ENCODE measurements at places on chromosomes 2 and 18.

DNA sequence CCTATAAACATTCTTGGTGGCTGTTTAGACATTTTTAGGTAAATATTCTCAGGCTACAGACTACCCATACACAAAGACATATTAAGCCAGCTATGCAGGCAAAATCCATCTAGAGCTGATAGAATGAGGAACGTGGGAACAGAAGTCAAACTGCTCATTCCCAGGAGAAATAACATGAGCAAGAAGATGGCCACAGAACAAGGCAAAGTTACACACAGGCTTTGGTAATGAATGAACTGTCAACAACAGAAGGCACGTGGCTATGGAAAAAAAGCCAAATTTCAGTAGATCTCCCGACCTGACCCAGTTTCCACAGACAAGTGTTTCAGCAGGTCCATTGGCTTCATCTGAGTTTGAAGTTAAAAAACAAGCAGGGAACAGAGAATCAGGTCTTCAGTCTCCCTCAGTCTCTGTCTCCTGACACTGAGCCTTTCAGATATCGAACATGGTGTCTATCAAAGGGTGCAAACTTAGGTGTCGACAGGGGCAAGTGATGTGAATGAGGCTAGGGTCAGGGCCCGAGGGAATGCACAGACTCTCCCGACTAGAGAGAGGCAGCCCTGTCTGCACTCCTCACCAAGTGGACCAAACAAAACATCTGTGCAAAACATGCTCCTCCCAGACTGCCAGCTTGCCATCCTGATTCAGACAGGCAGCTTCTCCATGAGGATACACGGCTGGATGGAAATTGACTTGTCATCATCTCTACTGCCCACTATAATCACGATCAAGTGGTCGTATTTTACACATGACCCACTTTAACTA lies 25.9 kb downstream of the SIGLEC15 start:
- DNase-seq, result no peak

DNA sequence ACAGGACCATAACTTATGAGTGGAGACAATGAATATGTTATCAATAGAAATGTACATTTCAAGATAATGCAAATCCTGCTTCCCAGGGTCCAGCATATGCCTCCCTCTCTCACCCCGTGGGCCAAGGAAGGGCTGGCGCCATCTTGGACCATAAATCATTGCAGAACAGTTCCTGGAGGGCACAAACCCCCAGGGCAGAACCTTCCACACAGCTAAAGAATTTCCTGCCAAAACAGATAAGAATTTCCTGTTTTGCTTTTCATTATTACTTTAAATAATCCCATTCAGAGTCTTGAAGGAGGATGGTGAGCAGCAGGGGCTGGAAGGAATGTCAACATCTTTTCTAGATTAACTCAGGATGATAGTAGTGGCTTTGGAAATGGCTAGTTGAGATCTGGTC lies 53.7 kb downstream of the EHD3 start:
- no peak for DNase-seq

DNA sequence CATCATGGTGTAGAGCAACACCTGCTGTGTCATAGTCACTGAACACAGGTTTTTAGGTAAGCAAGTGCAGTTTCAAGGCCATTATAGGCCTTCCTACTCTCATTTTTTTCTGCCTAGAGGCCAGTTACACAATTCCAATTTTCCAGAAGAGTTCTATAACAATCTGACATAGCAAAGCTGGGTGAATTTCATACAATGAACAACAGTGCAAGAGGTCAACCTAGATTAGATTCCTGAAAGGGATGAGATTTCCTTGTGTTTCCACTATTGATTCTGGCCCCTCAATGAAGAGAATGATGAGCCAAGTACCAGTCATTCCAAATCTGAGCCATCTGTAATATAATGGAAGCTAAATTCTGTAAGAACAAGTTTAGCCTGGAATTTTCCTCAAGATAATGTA lies 15.3 kb upstream of the CD28 start:
- DNase-seq, result no peak

DNA sequence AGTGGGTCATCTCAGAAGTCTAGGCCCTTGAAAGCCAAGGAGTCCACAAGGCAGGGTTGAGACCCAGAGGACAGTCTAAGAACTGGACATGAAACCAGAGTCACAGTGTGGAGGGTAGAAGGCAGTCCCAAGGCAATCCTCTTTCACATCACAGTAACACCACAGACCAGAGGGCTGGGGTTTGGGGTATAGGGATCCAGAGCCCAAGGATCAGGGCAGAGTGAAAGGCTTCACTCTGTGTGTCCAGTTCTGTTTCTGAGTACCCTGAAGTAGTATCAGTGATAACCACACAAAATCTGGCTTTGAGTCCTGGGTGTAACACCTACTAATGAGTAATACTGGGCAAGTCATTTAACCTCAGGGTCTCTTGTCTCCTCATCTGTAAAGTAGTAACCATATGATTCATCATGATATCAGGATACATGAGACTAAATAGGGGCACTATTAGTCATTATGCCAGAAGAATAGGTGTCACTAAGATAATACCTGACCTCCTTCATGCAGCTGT lies 91.0 kb downstream of the ICA1L start:
- DNase-seq, result no peak

- no peak for DNase-seq
These were observed 6.0 kb upstream of the ANKRD29 start for GRCh38 chr18:23668731-23669130.

DNA sequence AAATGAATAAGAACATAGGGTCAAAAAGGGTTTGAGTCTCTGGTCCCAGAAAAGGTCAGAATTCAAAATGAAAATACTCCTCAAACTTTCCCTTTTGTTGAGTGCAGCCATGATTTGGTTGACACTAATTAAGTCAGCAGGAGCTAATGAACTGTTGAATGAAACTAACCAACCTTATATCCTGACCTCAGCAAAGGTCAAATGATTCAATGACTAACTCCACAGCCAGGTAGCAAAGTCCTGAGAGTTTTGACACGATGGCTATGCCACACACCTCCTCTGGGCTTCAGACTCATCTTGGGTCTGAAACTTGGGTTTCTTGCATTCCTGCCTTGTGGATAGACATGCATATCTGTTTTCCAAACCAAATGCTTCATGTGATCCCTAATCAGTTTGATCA lies 172.3 kb downstream of the INO80D start:
- DNase-seq, result no peak

GRCh38 chr18:58321986-58322385 lies 278.0 kb downstream of the NEDD4L start:
- peak; percentile 38 for DNase-seq

DNA sequence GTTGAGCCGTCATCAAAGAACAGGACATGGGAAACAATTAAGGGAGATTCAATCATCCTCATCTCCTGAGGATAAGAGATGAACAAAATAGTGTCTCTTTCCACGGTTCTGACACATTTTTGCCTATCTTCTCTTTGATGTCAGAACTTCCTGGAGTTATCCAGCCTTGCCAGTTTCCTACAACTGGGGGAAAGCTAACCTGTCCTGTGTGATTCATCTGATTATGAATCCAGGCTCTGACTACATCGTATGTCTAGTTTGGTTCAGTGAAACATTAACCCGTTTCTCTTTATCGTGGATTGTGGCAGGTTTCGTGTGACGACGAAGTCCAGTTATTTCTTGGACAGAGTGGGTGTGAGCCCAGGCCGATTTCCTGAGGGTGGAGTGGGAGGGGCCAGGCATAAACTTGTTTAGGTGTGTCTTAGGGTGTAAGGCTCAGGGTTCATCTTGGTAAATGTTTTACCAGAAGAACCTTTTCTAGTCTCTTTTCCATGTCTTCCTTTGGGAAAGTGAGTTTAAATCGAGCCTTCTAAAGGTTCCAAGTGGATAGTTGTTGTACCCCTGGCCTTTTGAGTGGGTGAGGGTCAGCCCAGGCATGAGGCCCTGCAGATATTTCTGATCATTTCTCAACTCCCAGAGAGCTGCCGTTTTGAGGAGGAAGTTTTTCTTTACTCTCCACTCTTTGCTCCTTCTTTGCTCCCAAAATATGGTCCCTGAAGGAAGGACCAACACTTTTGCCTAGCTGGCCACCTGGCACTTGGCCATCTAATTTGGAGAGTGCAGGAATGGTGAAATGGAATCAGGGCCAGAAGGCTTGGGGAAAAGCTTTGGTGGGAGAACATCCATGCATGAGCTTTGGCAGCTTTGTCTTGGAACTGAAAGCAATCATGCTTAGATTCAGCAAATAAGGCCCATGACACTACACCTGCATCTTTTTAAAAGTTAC lies 50.4 kb upstream of the FZD5 start:
- DNase-seq, result no peak

DNA sequence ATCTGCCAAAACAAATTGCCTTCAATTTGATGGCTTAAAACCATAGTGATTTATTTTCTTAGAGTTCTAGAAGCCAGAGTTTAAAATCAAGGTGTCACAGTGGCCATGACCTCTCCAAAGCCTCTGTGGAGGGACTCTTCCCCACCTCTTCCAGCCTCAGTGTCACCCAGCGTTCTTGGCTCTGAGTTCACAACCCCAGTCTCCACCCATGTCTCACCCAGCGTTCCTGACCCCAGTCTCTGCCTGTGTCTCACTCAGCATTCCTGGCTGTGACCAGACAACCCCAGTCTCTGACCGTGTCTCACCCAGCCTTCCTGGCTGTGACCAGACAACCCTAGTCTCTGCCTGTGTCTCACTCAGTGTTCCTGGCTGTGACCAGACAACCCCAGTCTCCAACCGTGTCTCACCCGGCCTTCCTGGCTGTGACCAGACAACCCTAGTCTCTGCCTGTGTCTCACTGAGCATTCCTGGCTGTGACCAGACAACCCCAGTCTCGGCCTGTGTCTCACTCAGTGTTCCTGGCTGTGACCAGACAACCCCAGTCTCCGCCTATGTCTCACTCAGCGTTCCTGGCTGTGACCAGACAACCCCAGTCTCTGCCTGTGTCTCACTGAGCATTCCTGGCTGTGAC lies 299.3 kb downstream of the GALR1 start:
- no peak for DNase-seq

GRCh38 chr2:63790906-63791305 lies 50.8 kb upstream of the UGP2 start:
- no peak for DNase-seq

- DNase-seq, result no peak
These were observed 8.0 kb upstream of the ITGB6 start for GRCh38 chr2:160207804-160208654.

GRCh38 chr2:172582656-172583055 lies 26.8 kb downstream of the PDK1 start:
- DNase-seq, result no peak

GRCh38 chr2:141942006-141942789 lies 188.6 kb downstream of the LRP1B start:
- DNase-seq, result no peak

- no peak for DNase-seq
These were observed 2.1 kb downstream of the TEX51 start for GRCh38 chr2:126900646-126901319.

DNA sequence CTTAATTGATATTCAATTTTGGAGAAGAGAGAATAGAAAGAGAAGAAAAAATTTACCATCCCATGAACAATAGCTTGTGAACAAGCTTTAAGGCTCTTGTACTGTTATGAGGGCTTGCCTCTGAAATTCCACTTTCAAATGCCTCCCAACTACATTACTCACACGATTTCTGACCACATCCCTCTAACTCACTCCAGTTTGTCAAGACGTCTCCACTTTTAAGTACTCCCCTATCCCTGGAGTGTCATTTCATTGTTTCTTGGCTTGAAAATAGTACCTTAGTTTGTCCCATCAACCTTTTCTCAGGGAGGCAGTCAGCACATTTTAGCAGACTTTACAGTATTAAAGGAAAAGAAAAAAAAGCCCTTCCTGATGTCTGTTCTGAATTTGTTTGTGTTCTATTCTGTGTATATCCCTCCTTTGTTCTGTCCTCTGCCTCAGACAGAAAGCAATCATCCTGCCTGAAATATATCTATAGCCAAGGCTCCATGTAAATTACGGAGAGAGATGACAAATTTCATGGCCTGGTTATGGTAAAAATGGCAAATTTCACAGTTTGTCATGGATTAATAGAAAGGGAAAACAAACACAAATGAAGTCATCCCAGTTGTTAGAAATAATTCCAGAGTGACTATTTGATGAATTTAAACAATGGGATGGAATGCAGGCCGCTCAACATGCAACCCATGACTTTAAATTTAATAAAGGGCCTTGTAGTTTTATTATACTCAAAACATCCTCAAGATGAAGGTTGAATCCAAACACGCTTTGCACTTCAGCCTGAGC lies 228.8 kb downstream of the ETAA1 start:
- no peak for DNase-seq

GRCh38 chr2:102803897-102804217 lies 42.0 kb downstream of the TMEM182 start:
- DNase-seq, result no peak

DNA sequence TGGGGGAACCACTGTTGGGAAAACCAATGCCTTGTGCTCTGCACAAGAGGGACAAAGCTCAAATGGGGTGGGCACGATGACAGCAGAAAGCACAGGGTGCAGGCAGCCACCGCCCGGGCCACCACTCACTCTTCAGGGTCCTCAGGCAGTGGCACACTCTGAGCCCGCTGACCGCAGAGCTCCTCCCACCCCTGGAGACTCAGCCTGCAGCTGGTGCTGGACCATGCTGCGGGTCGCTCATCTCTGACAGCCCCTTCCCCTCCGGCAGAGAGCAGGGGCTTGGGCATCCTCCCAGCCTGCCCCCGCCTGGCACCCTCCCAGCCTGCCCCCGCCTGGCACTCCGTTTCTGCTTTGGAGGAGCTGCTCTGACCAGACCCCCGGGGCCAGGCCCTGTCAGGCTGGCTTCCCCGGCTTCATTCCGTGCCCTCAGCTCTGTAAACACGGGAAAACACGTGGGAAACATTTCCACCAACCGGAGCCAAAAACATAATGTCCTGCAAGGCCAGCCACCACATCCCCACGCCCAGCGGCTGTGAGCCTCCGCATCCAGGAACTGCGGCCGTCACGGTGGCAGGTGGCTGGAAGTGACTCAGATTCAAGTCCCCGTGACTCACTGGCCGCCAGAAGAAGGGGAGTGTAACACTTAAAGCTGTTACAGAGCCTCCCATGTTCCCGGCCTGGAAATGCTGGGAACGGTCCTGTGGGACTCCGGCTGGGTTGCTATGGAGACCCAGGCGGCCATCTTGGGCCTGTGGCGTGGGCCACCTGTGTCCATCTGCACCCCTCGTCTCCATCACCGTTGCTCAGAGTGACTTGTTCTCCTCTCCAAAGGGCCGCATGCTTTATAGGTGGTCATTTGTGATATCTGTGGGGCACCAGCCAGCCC lies 6.8 kb upstream of the SNED1 start:
- no peak for DNase-seq

DNA sequence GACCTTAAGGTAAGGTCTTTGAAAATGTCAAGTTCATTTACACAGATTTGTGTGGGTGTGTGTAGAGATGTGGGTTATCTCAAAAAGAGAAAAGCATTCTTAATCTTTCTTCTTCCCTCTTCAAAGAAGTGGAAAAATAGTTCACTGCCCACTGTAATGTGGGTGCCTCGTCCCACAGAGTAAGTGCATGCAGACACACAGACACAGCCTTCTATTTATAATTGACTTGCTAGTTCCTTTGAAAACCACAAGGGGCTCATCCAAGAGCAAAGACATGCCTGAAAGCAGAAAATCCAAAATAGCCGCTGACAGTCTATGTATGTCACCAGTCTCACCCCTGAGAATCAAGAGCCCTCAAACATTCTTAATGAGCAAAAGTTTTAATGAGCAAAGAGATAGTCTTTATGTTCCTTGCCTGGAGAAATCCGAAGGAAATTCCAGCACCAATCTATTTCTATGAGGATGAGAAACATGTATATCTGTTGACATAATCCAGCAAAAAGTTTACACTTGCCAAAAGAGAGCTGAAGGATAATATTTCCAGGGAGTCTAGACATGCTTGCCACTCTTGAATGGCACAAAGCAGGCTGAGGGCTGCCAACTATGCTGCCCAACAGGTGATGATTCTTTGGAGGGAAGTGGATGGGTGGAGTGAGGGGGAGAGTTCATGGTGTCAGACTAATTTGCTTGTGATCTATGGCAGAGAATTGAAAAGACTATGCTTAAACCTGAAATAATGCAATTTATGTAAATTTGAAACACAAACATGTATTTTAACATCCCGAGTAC lies 93.9 kb downstream of the ACVR1 start:
- no peak for DNase-seq
